ENCODE measurements at places on chromosomes 12 and 14.

DNA sequence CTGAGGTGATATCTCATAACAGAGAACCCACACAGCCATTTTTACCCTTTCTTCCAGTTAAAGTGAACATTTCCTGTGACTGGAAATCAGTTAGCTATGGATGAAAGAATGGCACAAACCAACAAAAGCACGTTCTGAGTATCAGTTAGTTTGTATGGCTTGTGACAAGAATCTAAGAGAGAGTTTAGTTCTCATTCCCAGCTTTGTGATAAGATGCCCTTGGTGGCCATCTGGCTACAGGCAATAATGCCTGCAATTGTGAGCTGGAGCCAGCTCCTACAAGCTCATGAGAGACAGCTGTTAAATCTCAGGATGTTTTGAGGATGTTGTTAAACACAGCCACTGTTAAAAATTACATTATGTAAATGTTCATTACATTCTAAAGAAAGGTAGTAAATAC, 122.0 kb upstream of the FRMD6 start:
- DNase-seq: no peak

- no peak for DNase-seq
Observed at GRCh38 chr14:36859119-36859518, 197.5 kb downstream of the PAX9 start.

- DNase-seq: no peak
Observed at GRCh38 chr12:41619705-41620104, 431.6 kb downstream of the PDZRN4 start.

- no peak for DNase-seq
Observed at GRCh38 chr12:76571256-76571655, 11.7 kb upstream of the OSBPL8 start.

- DNase-seq: no peak
Observed at GRCh38 chr14:77205566-77205965, 24.0 kb downstream of the TMEM63C start.

GRCh38 chr12:104565606-104566243, 109.0 kb downstream of the CHST11 start:
- DNase-seq: no peak

- no peak for DNase-seq
Observed at GRCh38 chr12:32501835-32502333, 102.5 kb downstream of the FGD4 start.

DNA sequence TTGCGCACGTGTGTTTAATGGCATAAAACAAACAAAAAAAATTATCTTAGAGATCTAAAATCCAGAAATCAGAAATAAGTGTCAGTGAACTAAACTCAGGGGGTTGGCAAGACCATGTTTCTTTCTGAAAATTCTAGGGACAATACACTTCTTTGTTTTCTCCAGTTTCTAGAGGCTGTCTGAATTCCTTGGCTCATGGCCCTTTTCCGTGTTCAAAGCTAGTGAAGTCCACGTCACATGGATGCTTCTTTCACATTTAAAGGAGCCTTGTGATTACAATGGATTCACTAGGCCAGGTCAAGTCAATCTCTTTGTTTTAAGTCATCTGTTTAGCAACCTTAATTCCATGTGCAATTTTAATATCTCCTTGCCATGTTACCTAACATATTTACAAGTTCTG, 22.4 kb downstream of the SLCO1B3 start:
- DNase-seq: no peak

GRCh38 chr14:52711666-52712065, 4.7 kb downstream of the PSMC6 start:
- DNase-seq: no peak

DNA sequence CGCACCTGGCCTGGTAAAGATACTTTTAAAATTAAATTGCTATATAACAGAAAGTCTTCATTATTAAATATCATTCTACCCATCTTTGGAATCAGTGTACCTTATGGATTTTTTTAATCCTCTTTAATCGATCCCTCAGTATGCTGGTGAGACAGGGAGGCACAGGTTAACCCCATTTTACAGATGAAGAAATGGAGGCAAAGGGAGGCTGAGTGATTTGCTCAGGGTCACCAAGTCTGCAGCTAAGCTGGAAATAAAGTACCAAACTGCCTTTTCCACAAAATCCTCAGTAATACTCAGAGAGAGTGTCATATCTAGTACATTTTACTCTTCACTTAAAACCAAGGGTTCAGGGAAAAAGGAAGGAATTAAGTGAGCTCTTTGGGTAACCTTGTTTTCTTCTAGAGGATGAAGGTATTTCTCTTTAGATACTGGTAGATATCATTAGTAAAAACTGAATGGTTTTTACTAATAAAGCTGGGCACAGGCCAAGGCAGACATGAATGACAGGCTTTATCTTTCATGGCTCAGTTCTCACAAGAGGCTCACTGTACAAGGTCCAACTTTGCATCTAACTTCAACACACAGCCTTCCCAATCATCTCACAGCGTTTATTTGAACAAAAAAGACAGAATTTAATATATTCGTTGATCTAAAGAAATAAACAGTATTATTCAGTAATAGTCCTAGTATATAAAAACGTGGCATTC, 35.3 kb upstream of the TTC7B start:
- DNase-seq: no peak

DNA sequence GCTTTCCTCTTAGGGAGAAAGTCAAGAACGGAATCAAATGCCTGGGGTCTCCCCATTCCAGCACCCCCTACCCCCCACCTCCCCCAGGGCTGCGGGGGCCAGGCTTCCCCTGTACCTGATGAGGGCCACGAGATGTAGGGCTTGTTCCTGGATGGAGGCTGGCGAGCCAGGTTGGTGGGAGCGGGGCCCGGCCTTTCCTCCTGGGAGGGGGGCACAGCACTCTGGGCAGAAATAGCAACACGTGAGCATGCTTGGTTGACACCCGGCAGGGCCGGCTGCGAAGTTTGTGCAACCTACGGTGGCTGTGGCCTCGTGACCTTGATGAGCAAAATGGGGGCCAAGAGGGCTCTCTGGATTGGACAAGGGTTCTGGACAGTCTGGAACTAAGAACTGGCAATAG, 15.7 kb downstream of the AMN start:
- DNase-seq: no peak

DNA sequence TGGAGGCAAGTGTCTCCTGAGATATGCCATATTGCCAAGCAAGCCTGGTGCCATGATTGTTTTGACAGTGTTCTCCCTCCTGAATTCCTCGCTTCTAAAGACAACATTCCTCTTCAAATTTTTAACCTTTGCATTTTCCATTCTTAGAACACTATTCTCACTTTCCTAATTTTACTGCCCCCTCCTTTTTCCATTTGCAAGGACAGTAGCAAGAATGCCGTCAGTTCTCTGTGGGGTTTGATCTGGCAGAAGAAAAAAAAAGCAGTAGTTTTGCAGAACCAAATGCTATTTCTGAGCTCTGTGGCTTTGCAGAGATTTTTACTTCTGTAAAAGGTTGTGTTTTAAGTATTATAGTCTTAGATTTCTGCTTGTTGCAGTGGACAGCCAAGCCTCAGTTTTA, 295.2 kb downstream of the NUAK1 start:
- DNase-seq: no peak

DNA sequence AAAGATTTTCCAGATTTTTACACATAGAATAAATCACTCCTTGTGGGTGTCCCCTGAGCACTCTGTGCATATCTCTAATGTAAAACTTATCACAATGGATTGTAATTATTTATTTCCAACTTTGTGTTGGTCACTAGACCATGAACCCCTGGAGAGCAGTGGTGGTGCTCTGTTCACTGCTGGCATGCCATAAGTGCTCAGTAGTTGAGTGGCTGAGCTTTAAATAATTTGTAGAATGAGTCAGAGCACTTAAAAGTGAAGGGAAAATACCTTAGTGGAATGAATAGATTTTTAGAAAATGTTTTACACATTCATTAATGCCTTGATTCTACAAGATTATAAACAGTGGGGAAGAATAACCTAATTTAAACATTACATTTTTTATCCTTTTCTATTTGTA, 6.3 kb downstream of the MGAT4C start:
- no peak for DNase-seq

DNA sequence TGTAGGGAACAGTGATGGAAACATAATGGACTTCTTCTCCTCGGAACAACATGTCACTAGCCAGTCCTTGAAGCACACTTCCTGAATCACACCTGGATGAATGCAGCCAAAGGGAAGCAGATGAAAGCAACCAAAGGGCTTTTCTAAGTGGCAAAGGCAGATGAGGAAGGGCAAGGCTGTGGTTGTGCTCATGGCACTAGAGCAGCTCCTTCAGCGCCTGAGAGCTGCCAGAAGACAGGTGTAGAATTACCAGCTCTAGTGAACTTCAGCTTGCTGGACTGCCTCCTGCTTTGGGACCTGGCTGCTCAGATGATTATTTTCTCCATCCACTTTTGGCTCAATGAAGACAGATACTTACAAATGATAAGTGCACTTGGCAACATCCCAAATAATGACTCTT, 1372.1 kb upstream of the SEL1L start:
- DNase-seq: no peak

DNA sequence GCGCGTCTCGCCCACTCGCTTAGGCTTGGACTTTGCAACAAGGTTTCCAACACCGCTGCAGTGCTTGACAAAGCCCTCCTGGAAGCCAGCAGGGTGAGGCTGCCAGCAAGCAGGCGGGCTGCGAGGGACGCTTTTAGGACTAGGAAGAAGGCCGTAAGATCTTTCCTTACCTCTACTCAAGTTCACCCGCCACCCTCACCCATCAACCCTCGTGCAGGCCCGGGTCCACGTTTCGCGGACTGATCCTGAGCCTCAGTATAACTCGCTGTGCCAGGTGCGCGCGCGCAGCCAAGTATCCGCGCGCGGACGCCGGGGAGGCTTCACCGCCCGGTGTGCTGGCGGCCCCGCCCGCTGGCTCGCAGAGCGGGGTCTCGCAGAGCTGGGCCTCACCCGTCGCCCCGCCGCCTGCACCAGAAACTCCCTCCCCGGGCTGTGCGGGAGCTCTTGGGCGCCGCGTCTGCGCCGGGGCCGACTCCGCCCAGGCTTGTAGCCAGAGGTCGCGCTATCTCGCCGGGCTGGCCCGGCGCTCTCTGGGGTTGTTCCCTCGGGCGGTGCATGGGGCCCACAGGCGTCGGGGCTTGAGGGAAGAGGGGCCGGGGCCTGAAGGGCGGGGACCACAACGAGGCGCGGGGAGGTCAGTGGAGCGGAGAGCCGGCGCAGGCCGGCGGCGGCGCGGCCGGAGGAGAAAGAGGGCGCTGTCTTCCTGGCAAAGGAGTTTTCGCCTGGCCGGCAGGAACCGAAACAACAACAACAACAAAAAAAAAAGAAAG, 7.6 kb upstream of the SIX1 start:
- no peak for DNase-seq

GRCh38 chr12:113980537-113981337, 14.6 kb upstream of the RBM19 start:
- DNase-seq: no peak

DNA sequence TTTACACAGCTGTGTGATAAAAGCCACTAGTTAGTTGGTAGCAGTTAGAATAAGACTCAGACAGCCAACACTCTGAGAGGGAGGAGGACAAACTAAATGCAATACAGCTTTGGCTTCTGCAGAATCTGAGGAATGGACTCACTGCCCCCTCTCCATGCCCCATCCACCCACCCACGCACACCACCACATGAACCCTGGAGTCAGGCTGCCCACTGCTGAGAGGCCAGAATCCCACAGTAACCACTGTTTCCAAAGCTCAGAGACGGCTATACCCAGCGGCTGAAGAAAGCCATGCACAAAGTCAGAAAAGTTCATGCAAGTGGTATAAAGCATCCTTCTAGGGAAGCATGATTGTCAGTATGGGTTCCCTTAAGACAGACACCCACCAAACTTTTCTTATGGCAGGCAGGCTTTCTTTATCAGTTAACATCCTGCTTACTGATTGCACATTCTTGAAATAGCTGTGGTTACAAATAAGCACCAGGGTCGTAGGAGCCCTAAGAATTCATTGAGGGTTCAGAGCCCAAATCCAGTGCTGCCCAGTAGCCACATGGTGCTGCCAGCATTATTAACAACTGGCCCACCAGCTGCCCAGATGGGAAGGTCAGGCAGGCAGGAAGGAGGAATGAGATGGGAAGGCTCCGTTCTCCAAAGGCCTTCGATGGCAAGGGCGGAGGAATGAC, 61.5 kb downstream of the NT5DC3 start:
- no peak for DNase-seq
